Bronchus fibroblast of lung (primary cell): ENCODE measurements at places on chromosomes 2 and 18. TPM values are rescaled to one million over a fixed set of nuclear protein-coding genes. Genes with fewer than 3 reads are reported as not detected.

The ELMOD3 gene
- total RNA-seq, result 11.3 and 12.9 TPM in 2 replicates

The DHRS9 gene
- not detected in 2 replicates for total RNA-seq

The PSD4 gene
- total RNA-seq, result 8.4 and 8.8 TPM in 2 replicates

The TEX44 gene
- total RNA-seq, result not detected in 2 replicates

The CYB5A gene
- total RNA-seq, result 120 and 121 TPM in 2 replicates

The IL1RL1 gene
- total RNA-seq, result 0.17 and 0.89 TPM in 2 replicates

The BOK gene
- total RNA-seq, result 29.7 and 36.5 TPM in 2 replicates

The GREB1L gene
- under 0.01 and 0.30 TPM in 2 replicates for total RNA-seq

The NAT8 gene
- total RNA-seq, result not detected in 2 replicates

The ABHD1 gene
- not detected in 2 replicates for total RNA-seq

The KIAA2012 gene
- total RNA-seq, result not detected in 2 replicates

The NEURL3 gene
- not detected in 2 replicates for total RNA-seq

The MDH1 gene
- total RNA-seq, result 147 and 157 TPM in 2 replicates

The DSC3 gene
- 0.17 and 0.30 TPM in 2 replicates for total RNA-seq
